ENCODE measurements at places on chromosomes 2 and 18.

DNA sequence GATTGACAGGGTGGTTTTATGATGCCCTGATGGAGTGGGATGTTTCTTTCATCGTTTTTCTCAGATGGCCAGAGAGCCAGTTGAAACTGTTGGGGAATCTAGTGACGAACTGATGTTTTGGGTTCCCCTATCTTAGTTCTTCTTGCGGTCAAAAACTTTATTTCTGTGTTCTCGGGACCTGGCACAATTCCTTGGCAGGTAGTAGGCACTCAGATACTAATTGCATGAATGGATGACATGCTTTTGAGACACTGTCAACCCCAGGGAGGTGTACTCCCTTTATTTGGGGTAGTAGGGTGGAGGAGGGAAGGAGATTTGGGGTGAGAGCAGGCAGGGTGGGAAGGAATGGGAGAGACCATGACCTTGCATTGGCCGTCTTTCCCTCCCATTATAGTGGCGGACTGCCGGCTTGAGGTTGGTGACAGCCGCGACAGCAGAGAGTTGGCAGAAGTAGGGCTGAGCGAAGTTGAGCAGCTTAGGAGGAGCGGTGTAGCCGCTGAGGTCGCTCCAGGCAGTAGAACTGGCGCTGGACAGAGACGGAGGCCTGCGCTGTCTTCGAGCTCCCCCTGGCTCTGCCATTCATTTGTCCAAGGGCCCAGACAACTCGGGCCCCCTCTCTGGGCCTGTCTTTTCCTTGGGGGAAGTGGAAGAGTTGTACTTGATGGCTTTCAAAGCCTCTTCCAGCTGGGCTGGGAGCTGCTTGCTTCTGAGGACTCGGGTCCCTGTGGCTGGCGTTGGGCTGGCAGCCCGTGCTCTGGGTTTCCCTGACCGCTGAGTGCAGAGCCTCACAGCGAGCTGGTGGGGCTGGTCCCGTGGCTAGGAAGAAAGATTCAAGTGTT, 2.6 kb downstream of the TET3 start:
- DNase-seq: peak; percentile 43

DNA sequence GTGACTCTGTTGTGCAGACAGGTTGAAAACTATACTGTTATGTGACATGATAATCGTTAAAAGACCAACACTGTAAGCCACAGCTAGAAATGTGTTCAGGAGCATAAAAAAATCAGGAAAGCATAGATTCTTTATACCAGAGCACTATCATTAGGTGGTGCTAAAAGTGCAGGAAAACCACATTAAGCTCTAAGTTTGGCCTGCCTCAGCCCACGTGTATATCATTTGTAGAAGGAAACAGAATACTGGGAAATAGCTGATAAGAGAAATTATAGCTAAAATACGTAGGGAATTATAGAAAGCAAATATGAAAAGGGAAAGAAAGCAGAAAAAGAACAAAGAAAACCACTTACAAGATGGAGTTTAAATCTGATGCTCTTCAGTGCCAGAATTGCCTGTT, 26.5 kb upstream of the C2orf74 start:
- no peak for DNase-seq

DNA sequence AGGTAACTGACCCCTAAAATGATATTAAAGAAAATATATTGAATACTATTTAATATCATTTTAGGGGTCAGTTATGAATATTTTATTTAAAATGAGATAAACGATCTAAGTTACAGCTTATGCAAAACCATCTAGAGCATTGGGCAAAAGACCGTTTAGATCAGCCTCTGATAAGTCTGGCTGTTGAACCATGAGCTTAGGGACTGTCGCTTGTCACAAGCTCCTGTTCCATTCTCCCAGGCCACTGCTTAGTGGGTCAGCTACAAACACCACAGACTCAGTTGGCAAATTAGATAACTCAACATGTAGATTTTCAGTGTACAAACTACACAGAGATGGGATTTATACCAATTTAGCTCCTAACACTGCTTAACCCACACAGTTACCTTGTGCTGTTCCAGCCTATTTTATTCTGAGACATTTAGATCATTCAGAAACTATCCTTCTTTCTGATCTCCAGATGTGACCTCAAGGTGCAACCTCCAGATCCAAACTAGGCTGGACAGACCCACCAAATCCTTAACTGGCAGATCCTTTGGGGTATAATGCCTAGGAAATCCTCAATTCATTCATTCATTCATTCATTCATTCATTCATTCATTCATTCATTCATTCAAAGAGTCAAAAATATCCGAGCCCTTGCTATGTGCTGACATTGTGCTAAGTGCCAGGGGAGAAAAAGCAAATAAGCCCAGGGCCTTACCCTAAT, 82.8 kb downstream of the HRH4 start:
- no peak for DNase-seq

GRCh38 chr2:172996387-172996961, 79.2 kb upstream of the MAP3K20 start:
- DNase-seq: no peak
